ENCODE measurements at places on chromosomes 13 and 19.

DNA sequence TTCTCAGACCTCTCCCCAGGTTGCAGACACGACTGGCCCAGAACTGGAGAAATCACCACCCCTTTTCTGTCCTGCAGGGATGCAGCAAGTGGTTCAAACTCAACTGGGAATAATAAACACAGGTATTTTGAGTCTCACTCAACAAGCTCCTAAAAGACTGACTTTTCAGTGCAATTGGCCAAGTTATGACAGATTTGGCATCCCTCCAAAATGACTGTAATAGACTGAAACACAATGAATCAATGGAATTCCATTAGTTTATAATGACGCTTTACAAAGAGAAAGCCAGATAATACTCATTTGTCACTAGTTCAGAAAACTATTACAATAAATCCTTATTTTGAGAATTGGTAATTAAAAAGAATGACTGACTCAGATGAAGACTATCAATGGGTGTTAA, 38.1 kb downstream of the MIPEP start:
- DNase-seq, result no peak

DNA sequence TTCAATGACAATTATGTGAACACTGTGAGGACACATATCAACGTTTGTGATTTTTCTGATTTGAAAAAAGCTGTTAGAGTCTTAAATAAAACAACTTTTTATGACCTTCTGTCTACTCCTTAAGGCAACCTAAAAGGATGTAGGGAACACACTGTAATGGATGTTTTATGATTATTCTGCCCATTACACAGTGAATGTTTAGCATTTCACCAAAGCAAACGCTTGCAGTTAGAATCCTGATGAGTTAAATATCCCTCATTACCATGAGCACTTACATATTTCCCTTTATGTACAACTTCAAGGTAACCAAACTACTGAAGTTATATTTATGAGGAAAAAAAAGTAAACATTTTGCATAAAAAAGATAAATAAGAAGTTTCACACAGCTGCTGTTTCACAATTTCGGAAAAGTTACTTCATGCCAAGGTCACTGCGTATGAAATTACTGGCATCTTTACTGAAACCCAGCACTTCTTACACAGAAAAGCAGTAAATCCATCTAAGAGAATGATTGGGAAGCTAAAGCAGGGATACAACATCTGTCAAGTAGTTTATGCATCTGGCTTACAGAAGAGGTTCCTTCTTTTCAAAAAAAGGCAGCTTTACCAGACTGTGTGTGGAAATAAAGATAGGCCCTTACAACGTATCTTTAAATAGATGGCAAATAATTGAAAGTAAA, 733.7 kb upstream of the ATXN8OS start:
- DNase-seq, result no peak

- DNase-seq, result peak; percentile 100
Measured at GRCh38 chr19:55654323-55654867, 440 bp upstream of the U2AF2 start.

- peak; percentile 17 for DNase-seq
Measured at GRCh38 chr19:44607049-44607448, 6.3 kb upstream of the IGSF23 start.

DNA sequence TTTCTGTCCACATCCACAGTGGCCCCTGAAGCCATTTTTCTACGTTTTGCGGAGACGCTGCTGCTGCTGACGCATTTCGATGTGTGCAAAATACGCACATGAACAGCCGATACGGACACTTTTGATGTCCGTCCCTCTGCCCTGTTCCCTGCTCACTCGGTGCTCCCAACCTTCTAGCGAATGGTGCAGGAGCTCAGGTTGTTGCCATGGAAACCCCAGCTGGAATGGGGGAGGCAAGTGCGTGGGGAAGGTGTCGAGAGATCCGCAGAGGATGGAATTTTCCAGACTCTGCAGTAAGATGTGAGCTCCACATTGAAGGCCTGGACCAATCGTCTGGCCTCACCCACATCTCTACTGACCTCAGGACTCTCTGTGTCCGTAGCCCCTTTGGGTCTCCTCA, 109.2 kb upstream of the USP29 start:
- DNase-seq, result no peak

DNA sequence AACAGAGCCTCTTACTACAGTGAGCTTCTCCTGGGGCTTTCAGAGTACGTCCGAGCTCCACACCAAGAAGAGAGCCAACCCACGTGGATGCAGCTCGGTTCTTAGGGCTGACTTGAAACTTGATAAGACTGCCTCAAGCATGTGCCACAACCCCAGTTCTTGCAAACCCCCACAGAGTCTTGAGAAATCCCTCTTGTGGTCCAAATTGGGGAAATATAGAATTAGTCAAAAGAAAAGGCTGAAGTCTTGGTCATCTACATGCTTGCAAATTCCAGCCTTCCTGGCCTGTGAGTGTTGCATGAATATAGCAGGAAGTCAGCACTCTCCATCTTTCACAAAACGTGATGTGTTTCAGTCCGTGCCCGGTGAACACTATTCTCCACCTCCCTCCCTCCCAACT, 95.2 kb downstream of the GGACT start:
- DNase-seq, result no peak

- no peak for DNase-seq
Measured at GRCh38 chr13:113742000-113742441, 17.0 kb upstream of the TMEM255B start.

All from mucosa of gallbladder (tissue), 1 donor.